ENCODE measurements at places on chromosomes 11 and 22.

- H3K36me3 ChIP-seq = no peaks in the 10 kb centered on the region
- H3K4me1 ChIP-seq = no peaks in the 10 kb centered on the region
- no peak overlapping the region for H3K4me3 ChIP-seq
- no peak for DNase-seq
These were observed 144.6 kb upstream of the NAV2 start for GRCh38 chr11:19567996-19568395.

DNA sequence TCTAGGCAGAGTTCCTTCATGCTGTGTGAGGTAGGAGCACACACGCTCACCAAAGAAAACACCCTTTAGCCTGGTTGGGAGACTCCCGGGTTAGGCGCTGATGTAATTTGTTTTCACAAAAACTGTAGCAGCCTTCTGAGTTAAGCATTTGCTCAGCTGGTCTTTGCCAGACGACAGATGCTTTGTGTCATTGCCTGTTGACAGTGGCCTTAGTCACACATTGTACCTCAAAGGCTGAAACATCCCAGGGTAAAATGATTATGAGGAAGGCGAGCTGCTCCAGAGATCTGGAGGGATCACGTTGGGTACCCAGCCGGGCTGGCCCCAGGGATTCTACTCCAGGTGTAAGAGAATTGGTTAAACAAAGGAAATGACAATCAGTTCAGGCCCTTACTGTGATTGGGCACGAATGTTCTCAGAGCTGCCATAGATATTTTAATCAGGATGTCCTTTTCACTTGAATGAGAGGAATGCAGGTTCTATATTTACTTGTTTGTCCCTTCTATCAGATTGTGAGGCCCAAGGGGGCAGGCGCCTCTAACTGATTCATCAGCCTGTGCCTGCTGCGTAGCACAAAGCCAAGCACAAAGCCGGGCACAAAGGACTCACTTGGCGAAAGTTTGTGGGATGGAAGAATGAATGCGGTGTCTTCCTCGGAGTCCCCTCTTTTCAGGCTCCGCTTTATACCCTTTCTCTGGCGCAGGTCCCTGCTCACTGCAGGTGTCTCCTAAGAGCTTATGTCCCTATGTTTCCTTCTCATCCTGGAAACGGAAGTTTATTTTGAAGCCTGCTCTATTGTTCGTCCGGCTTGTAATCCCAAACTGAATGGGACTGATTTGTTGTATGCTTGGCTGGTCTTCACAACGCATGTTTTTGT, 47.1 kb downstream of the ADM start:
- no peak overlapping the region for H3K4me3 ChIP-seq
- no peak for DNase-seq
- no peak overlapping the region for H3K27ac ChIP-seq
- no peaks in the 10 kb centered on the region for H3K36me3 ChIP-seq
- H3K4me1 ChIP-seq = no peaks in the 10 kb centered on the region
- H3K27me3 ChIP-seq = no peaks in the 10 kb centered on the region

GRCh38 chr11:63508009-63508408, 2.1 kb downstream of the LGALS12 start:
- peaks cover 3% of the 10 kb centered on the region for H3K4me1 ChIP-seq
- no peak overlapping the region for H3K4me3 ChIP-seq
- H3K27ac ChIP-seq = no peak overlapping the region
- no peaks in the 10 kb centered on the region for H3K27me3 ChIP-seq
- no peak for DNase-seq

- no peaks in the 10 kb centered on the region for H3K36me3 ChIP-seq
- no peak for DNase-seq
- no peaks in the 10 kb centered on the region for H3K27me3 ChIP-seq
- no peak overlapping the region for H3K4me3 ChIP-seq
These were observed 150.9 kb downstream of the CACNA1I start for GRCh38 chr22:39721206-39722031.

DNA sequence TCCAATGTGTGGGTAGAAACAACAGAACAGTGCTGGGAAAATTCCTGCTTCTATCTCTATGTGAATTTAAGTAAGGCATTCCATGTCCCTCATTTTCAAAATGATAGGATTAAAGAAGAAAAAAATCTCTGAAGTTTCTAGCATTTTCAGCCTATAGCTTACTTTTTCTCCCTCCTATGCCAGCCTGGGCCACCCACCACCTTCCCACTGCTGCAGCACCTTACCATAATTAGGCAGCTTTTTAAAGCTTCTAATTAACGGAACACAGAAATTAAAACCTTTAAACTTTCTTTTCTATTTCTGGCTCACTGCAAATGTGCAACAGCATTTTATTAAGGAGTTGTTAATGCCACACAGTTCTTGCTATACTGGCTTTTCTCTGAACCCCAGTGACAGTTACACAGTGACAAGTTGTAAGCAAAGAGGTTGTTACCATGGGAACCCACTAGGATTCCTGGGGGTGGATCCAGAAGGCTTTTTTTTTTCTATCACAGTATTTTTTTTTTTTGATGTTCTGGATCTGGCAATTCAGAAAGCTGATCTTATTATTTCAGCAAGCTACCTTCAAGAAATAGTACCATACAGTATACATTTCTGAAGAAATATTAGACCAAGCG, 20.2 kb downstream of the CELF1 start:
- H3K27ac ChIP-seq = no peak overlapping the region
- no peak overlapping the region for H3K4me3 ChIP-seq
- peaks cover 8% of the 10 kb centered on the region for H3K36me3 ChIP-seq

GRCh38 chr11:14073849-14074476, 111.4 kb downstream of the SPON1 start:
- H3K4me1 ChIP-seq = peaks cover 26% of the 10 kb centered on the region
- H3K4me3 ChIP-seq = no peak overlapping the region
- no peaks in the 10 kb centered on the region for H3K36me3 ChIP-seq
- H3K27ac ChIP-seq = peak overlapping the region; percentile 39

- H3K36me3 ChIP-seq = peaks cover 50% of the 10 kb centered on the region
- no peak overlapping the region for H3K4me3 ChIP-seq
- DNase-seq = no peak
- H3K4me1 ChIP-seq = no peaks in the 10 kb centered on the region
- no peaks in the 10 kb centered on the region for H3K27me3 ChIP-seq
These were observed 13.9 kb downstream of the ATG16L2 start for GRCh38 chr11:72828081-72828567.

GRCh38 chr11:7949934-7950333, 8.4 kb upstream of the OR10A3 start:
- H3K36me3 ChIP-seq = no peaks in the 10 kb centered on the region
- H3K27ac ChIP-seq = no peak overlapping the region
- no peak for DNase-seq

DNA sequence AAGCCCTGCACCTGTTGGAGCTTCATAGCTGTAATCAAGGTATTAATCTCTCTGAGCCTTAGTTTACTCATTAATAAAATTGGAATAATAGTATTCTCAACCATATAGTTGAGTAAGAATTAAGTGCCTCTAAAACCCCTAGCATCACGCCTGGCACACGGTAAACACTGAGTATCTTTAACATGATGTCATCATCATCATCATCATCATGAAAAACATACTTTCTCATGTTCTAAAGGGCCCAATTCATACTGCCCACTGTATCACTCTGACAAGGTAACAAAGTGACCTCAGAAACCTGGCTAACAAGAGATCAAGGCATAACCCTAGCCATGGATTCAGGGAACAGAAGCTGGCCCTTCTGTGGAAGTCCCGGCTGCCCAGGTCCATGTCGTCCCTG, 58.4 kb downstream of the KIRREL3 start:
- no peak for DNase-seq
- H3K36me3 ChIP-seq = no peaks in the 10 kb centered on the region

DNA sequence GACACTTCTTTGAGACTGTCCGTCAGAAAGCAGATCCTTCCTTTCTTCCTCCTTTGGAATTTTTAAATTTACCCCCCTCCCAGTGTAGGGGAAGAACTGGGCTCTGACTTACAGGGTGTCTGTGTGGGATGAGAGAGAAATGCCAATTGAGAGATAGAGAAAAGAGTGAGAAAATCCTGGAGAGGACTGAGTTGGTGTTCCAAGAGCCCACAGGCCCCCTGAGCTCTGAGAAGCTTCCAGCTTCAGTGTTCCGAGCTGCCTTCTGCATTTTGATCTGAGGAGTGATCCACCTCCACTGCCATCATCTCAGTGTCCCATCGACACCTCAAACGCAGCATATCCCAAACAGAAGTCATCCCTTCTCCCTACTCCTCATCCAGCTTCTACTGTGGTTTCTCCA, 70.7 kb upstream of the GRK3 start:
- no peak overlapping the region for H3K27ac ChIP-seq
- H3K4me3 ChIP-seq = no peak overlapping the region
- DNase-seq = no peak
- H3K4me1 ChIP-seq = no peaks in the 10 kb centered on the region

DNA sequence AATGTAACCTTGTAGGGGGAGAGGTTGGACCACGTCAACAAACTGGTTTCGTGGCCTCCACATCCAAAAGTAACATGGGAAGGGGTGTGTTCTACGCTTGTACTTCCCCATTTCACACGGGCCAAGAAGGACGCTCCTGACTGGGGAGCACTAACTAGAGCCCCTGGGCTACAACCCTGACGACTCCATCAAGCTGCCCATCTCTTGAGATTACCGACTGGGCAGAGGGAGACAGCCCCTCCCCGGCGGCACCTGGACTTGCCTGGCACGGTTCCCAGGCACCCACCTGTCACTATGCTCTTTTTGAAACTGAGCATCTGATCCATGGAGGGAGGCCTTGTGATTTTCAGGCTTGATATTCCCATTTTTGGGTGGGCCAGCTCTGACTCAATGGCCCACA, 68.5 kb downstream of the SHANK2 start:
- no peaks in the 10 kb centered on the region for H3K36me3 ChIP-seq
- no peaks in the 10 kb centered on the region for H3K27me3 ChIP-seq
- H3K4me1 ChIP-seq = no peaks in the 10 kb centered on the region
- DNase-seq = no peak
- H3K27ac ChIP-seq = no peak overlapping the region
- H3K4me3 ChIP-seq = no peak overlapping the region

DNA sequence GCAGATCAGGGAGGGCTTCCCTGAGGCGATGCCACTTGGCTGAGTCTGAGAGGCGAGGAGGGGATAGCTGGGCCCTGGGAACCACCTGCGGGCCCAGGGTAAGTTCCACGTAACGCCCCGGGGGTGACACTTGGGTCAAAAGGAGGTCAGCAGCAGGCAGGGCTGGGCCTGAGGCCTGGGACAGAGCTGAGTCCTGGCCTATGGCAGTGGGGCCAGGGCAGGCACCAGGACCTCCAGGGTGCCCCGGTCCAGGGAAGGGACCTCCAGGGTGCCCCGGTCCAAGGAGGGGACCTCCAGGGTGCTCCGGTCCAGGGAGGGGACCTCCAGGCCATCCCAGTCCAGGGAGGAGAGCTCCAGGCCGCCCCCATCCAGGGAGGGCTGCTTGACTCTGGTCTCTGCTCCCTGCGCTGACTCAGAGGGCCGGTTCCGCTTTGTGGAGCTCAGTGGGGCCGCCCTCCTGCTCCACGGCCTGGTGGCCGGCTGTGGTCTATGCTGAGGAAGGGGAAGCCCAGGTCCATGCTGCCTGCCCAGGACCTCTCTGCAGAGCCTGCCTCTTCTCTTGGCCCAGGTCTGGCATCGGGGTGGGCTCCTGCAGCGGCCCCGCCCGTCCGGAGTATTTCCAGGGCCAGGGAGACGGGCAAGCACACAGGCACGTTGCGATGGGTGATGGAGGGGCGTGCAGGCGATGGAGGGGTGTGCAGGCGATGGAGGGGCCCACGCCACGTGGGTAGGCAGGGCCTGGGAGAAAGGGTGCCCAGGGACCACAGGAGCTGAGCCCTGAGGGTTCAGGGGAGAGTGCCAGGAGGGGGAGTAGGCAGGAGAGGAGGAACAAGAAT, 19.5 kb upstream of the WNT7B start:
- H3K36me3 ChIP-seq = no peaks in the 10 kb centered on the region
- peaks cover 2% of the 10 kb centered on the region for H3K4me1 ChIP-seq
- H3K27me3 ChIP-seq = no peaks in the 10 kb centered on the region
- DNase-seq = no peak

GRCh38 chr22:26581633-26582168, 8.2 kb downstream of the TPST2 start:
- H3K4me1 ChIP-seq = peaks cover 19% of the 10 kb centered on the region
- peaks cover 3% of the 10 kb centered on the region for H3K36me3 ChIP-seq
- H3K27ac ChIP-seq = no peak overlapping the region
- no peak for DNase-seq
- H3K4me3 ChIP-seq = no peak overlapping the region
- H3K27me3 ChIP-seq = no peaks in the 10 kb centered on the region

DNA sequence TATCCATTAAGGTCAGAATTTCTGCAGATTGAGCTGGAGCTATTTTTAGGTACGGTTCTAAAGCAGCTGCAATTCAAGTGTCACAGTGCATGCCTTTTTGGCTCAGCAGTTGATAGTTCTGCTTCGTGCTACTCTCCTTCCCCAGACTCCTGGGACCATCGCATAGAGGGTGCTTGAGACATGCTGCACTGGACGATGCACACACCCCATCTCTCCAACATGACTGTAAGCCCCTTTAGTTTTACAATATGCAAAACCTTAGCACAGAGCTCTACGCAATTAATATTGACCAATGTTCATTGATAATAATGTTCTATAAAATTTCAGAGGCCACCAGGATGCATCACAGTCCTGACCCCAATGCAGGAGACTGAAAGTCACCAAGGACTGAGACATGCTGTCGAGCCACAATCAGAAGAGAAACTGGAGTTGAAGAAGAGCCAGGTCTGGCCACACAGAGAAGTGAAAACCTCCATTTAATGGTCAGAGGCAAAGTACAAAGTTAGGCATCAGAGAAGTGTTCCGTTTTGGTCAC, 120.9 kb upstream of the ZC3H12C start:
- DNase-seq = no peak
- H3K4me3 ChIP-seq = no peak overlapping the region
- no peaks in the 10 kb centered on the region for H3K4me1 ChIP-seq
- H3K27me3 ChIP-seq = no peaks in the 10 kb centered on the region
- H3K27ac ChIP-seq = no peak overlapping the region
- H3K36me3 ChIP-seq = no peaks in the 10 kb centered on the region

DNA sequence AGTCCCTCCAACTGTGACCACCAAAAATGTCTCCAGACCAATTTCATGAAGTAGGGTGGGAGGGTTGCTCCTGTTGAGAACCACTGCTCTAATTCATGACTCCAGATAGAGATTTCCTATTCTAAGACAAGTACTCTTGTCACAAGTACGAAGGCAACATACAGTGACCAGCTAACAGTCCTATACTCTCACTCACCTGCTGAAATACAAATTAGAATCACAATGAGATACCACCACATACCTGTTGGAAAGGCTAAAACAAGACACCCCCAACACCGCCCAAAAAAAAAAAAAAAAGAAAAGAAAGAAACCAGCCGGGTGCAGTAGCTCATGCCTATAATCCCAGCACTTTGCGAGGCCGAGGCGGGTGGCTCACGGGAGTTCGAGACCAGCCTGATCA, 310.5 kb downstream of the SWAP70 start:
- no peaks in the 10 kb centered on the region for H3K4me1 ChIP-seq
- H3K36me3 ChIP-seq = no peaks in the 10 kb centered on the region
- no peaks in the 10 kb centered on the region for H3K27me3 ChIP-seq
- H3K4me3 ChIP-seq = no peak overlapping the region
